Prostate gland (tissue), 2 donors: ENCODE measurements at places on chromosomes 4 and X. TPM values are rescaled to one million over a fixed set of nuclear protein-coding genes. Genes with fewer than 3 reads are reported as not detected.
A peak's percentile ranks its signal among the peaks of the same experiment; 100 is the strongest.

Gene CENPC
- 26.4 TPM for total RNA-seq

- H3K4me3 ChIP-seq = no peak overlapping the region
- H3K4me1 ChIP-seq = no peaks in the 10 kb centered on the region
- DNase-seq = no peak
- H3K27ac ChIP-seq = no peak overlapping the region
- H3K36me3 ChIP-seq = no peaks in the 10 kb centered on the region
Observed at GRCh38 chr4:181569553-181569952, 673.6 kb upstream of the TENM3 start.

GRCh38 chrX:136665258-136665900, 17.4 kb downstream of the CD40LG start:
- no peak overlapping the region for H3K4me3 ChIP-seq
- H3K36me3 ChIP-seq = no peaks in the 10 kb centered on the region
- H3K27me3 ChIP-seq = no peaks in the 10 kb centered on the region
- no peak for DNase-seq
- no peaks in the 10 kb centered on the region for H3K4me1 ChIP-seq

Gene PTCHD1
- total RNA-seq = 5.3 TPM

DNA sequence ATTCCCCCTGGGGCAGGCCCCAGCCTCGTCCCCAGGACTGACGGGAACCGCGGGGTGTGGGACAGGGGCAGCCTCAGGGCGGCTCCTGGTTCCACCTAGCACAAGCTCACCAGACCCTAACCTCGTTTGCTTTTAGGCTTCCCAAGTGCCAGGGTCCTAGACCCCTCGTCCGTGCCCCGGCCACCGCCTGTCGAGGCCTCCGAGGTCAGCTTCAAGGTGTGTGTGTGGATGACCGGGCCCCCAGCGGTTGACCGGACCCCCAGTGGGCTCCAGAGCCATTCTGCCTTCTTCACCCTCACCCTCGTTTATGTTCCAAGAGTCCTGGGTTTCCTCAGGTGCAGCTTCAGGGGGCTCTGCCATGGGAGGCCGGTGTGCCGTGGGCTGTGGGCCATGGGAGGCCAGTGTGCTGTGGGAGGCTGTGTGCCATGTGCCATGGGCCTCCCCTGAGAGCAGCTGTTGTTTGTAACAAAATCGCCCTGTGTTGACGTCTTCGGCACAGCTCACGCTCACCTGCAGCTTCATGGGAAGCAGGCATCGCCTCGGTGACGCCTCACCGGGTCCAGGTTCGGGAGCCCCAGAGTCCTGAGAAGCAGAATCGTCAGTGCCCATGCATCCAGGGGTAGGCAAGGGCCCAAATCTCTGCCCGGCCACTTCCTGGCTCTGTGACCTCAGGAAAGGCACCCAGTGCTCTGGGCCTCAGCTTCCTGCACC, 43.0 kb upstream of the HMX1 start:
- peaks cover 5% of the 10 kb centered on the region for H3K27me3 ChIP-seq
- H3K27ac ChIP-seq = no peak overlapping the region
- H3K4me1 ChIP-seq = no peaks in the 10 kb centered on the region
- peak; percentile 3 for DNase-seq

Gene SLC7A11
- total RNA-seq = 1.5 TPM

- H3K36me3 ChIP-seq = no peaks in the 10 kb centered on the region
- no peaks in the 10 kb centered on the region for H3K27me3 ChIP-seq
- H3K27ac ChIP-seq = no peak overlapping the region
- no peak overlapping the region for H3K4me3 ChIP-seq
- H3K4me1 ChIP-seq = no peaks in the 10 kb centered on the region
Observed at GRCh38 chrX:140733766-140734342, 24.3 kb downstream of the LINC00632 start.

Gene ADH7
- 0.64 TPM for total RNA-seq

DNA sequence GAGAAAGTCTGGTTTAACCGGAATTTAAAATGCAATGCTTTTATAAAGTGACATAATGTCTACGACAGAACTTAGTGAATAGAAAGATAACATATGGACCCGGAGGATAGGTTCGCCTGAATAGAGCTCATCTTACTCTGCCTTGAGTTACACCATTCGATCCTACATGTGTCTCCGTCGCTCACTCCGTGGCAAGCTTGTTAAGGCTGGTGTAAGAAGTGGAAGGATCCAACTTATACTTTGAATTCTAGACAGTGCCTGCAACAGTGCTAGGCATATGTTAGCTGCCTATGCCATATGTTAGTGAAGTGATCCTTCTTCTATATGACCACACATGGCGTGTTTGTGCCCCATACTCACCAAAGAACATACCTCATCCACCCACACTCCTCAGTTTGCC, 50.9 kb downstream of the SEL1L3 start:
- H3K36me3 ChIP-seq = no peaks in the 10 kb centered on the region
- DNase-seq = no peak
- no peak overlapping the region for H3K4me3 ChIP-seq
- H3K27me3 ChIP-seq = no peaks in the 10 kb centered on the region
- no peaks in the 10 kb centered on the region for H3K4me1 ChIP-seq

- no peaks in the 10 kb centered on the region for H3K27me3 ChIP-seq
- H3K27ac ChIP-seq = no peak overlapping the region
- H3K4me1 ChIP-seq = no peaks in the 10 kb centered on the region
- no peak for DNase-seq
- no peak overlapping the region for H3K4me3 ChIP-seq
Observed at GRCh38 chrX:22686138-22686541, 313.6 kb upstream of the DDX53 start.

DNA sequence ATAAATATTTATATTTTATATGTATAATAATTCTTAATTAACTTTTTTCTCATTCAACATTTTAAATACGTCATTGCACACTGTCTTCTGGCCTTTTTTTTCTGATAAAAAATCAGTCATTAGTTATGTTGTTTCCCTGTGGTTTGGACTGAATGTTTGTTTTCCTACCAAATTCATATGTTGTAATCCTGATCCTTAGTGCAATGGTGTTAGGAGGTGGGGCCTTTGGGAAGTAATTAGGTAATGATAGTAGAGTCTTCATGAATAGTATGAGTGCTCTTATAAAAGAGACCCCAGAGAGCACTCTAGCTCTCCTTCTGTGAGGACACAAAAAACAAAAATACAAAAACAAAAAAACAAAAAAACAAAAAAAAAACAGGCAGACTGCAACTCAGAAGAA, 117.2 kb downstream of the GASK1B start:
- no peaks in the 10 kb centered on the region for H3K4me1 ChIP-seq
- no peaks in the 10 kb centered on the region for H3K27me3 ChIP-seq
- DNase-seq = no peak

GRCh38 chr4:175646802-175647201, 165.3 kb downstream of the GPM6A start:
- no peaks in the 10 kb centered on the region for H3K4me1 ChIP-seq
- no peak overlapping the region for H3K4me3 ChIP-seq
- H3K27ac ChIP-seq = no peak overlapping the region
- H3K36me3 ChIP-seq = no peaks in the 10 kb centered on the region
- H3K27me3 ChIP-seq = no peaks in the 10 kb centered on the region
- DNase-seq = no peak

DNA sequence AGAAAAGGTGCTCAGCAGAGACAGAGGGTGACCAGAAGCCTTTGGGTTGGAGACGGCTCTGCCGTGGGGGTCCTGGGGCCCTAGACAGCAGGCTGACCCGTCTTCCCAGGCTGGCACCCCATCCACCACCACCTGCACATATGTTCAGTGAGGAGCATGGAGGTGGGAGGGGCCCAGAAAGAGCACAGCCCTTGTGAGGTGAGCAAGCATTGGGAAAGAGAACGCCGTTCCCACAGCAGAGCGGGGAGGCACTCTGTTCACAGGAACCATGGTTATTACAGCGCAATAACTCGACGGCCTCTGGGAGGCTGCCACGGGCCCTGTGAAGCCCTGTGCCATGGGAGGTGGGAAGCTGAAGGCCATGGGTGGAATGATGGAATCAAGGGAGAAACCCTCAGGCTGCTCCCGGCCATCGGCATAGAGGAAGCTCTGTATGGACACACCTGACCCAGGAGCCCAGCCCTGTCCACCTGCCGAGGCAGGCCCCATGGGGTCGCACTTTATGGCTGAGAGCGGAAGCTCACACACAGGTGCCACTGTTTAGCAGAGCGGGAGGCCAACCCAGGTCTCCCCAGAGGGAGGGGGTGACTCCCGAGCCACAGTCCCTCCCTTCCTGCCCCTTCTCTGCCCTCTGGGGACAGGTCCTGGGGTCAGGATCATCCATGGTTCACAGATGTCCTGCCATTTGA, 93.5 kb upstream of the AFAP1 start:
- no peak overlapping the region for H3K4me3 ChIP-seq
- H3K4me1 ChIP-seq = no peaks in the 10 kb centered on the region
- H3K36me3 ChIP-seq = no peaks in the 10 kb centered on the region
- DNase-seq = no peak

DNA sequence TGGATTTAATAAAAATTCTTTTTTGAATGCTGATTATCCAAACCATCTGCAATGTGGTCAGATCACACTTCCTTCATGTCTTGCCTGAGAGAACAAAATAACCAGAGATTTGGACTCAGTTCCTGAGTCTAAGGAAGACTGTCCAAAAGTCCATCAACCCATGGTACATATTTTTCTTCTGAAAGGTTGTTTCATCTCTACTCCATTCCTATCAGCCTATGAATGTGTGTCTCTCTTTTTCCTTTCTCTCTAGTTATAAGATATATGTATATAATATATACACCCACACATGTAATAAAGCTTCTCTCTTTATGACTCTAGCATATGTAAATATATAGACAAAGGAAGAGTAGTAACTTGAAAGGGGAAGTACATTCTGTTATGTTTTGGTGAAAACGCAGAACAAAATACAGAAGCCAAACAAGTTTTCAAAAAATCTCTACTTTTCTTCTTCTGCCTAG, 226.9 kb downstream of the ARHGAP24 start:
- H3K4me1 ChIP-seq = no peaks in the 10 kb centered on the region
- DNase-seq = no peak
- no peaks in the 10 kb centered on the region for H3K36me3 ChIP-seq
- no peak overlapping the region for H3K4me3 ChIP-seq
- H3K27me3 ChIP-seq = no peaks in the 10 kb centered on the region

GRCh38 chr4:99518601-99519295, 7.9 kb downstream of the C4orf17 start:
- H3K27ac ChIP-seq = no peak overlapping the region
- no peaks in the 10 kb centered on the region for H3K36me3 ChIP-seq
- no peaks in the 10 kb centered on the region for H3K4me1 ChIP-seq

DNA sequence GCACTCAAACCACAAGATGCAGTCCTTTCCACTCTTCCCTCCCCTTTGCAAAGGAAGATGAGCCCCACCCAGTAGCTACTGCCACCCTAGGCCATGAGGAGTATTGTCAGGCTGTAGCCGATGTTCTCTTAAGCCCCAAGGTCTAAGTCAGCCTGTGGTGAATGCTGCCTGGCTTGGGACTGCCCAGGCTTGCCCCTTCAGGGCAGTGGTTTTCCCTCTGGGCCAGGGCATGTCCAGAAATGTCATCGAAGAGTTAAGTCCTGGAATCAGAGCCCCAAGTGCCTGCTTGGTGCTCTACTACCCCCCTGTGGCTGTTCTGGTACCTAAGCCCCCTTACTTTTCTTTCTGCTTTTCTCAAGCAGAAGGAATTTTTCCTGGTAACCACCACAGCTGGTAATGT, 11.8 kb upstream of the PGK1 start:
- no peaks in the 10 kb centered on the region for H3K4me1 ChIP-seq
- H3K4me3 ChIP-seq = no peak overlapping the region
- no peak overlapping the region for H3K27ac ChIP-seq
- H3K27me3 ChIP-seq = no peaks in the 10 kb centered on the region

- no peak overlapping the region for H3K27ac ChIP-seq
- no peaks in the 10 kb centered on the region for H3K36me3 ChIP-seq
- H3K4me1 ChIP-seq = no peaks in the 10 kb centered on the region
Observed at GRCh38 chr4:3303923-3304710, 11.3 kb downstream of the RGS12 start.

Gene TCEAL7
- 6.2 TPM for total RNA-seq

GRCh38 chr4:181105487-181105886, 1137.7 kb upstream of the TENM3 start:
- no peak overlapping the region for H3K4me3 ChIP-seq
- H3K27me3 ChIP-seq = no peaks in the 10 kb centered on the region
- no peak overlapping the region for H3K27ac ChIP-seq
- no peaks in the 10 kb centered on the region for H3K4me1 ChIP-seq

DNA sequence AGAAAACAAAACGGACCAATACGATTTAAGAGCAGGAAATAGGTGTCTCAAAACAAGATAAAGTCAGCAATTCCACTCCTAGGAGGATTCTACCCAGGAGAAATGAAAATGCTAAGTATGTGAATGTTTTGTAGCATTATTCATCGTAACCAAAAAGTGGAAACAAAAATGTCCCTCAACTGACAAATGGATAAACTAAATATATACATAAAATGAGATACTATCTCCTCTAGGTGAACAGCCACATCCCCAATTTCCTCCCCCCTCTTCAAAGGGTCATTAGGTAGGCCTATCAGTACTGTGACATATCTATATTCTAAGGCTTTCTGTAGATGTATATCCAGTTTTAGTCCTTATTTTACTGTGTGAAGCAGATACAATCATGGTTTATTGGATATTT, 18.0 kb downstream of the DDX3X start:
- H3K27me3 ChIP-seq = no peaks in the 10 kb centered on the region
- H3K36me3 ChIP-seq = no peaks in the 10 kb centered on the region
- H3K4me1 ChIP-seq = no peaks in the 10 kb centered on the region
- DNase-seq = no peak

GRCh38 chr4:106034751-106035150, 139.5 kb downstream of the NPNT start:
- H3K4me1 ChIP-seq = no peaks in the 10 kb centered on the region
- H3K36me3 ChIP-seq = no peaks in the 10 kb centered on the region
- no peak for DNase-seq
- no peak overlapping the region for H3K27ac ChIP-seq

Gene RAB33A
- total RNA-seq = not detected

DNA sequence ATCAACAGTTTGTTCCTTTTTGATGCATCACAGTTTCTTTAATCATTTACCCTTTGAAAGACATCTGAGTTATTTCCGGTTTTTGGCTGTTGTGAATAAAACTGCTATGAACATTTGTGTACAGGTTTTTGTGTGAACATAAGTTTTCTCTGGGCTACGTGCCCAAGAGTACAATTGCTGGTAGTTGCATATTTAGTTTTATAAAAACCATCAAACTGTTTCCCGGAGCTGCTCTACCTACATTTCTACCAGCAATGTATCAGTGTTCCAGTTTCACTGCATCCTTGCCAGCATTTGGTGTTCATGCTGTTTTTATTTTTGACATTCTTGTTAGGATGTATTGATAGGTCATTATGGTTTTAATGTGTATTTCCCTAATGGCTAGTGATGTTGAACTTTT, 17.3 kb downstream of the KDM6A start:
- H3K4me1 ChIP-seq = no peaks in the 10 kb centered on the region
- H3K27ac ChIP-seq = no peak overlapping the region
- H3K27me3 ChIP-seq = no peaks in the 10 kb centered on the region
- H3K36me3 ChIP-seq = no peaks in the 10 kb centered on the region
- no peak overlapping the region for H3K4me3 ChIP-seq

DNA sequence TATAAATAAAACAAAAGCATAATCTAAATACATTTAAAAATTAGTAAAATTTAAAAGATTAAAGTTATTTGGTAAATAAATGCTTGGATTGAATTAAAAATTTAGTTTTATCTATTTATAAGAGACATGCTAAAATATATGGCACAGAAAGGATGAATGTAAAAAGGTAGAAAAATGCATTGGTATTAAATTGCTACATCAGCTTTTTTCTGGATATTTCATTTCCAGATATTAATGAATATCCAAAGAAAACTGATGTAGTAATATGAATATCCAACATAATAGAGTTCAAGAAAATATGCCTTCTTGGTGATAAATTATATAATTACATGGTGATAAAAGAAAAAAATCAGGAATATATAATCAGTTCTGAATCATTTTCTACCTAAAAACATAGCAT, 1743.9 kb downstream of the RPA4 start:
- no peak for DNase-seq
- H3K4me1 ChIP-seq = no peaks in the 10 kb centered on the region
- no peak overlapping the region for H3K4me3 ChIP-seq
- H3K36me3 ChIP-seq = no peaks in the 10 kb centered on the region
- no peaks in the 10 kb centered on the region for H3K27me3 ChIP-seq
